ENCODE measurements at places on chromosomes 3 and 15.

- no peak for DNase-seq
Measured at GRCh38 chr3:10939556-10939955, 53.0 kb upstream of the SLC6A1 start.

DNA sequence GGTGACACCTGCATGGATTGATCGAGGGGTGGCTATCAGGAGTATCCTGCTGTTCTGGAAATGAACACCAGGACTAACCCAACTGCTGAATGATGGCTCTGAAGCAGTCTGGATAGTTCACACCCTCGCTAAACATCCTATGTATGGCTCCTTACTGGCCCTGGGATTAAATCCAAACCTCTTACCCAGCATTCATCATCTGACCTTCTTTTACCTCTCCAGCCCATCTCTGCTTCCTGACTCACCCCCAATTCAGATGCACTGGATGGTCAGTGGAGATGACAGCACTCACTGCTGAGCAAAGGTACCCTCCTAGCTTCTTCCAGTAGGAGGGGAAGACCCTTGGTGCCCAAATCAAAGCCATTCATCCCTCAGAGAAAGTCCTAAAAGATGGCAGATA, 235.2 kb upstream of the TRIM42 start:
- no peak for DNase-seq

- DNase-seq = no peak
Measured at GRCh38 chr3:121202573-121202972, 294.6 kb downstream of the STXBP5L start.

DNA sequence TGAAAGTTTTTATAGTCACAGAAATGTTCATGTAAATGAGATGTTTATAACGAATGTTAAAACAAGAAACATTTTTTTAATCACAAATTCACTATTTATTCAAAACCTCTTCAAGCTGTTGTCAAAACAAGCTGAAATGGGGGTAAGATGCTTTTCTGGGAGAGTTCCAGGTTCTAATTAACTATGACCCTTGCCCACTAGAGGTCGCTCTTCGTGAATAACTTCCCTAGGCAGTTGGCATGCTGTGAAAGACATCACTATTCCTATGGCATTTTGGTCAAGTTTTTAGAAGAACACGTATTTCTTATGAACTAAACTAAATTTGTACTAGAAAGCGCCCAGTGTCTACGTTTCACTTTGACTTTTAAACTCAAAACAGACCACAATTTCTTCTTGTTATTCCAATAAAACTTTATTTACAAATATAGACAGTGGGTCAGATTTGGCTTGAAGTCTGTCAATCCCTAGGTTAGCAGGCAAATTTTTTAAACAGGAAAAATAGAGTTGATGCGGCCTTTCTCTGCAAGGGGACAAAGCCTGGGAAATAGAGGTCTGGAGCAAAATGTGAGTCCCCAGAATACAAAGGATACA, 62.8 kb upstream of the CMTM8 start:
- DNase-seq = peak; percentile 68

GRCh38 chr3:62529230-62529629, 155.9 kb upstream of the FEZF2 start:
- DNase-seq = peak; percentile 24

- DNase-seq = no peak
Measured at GRCh38 chr3:14757153-14757700, 61.5 kb upstream of the FGD5 start.

GRCh38 chr3:60291115-60291514, 960.1 kb downstream of the FHIT start:
- DNase-seq = no peak

GRCh38 chr3:27479806-27480543, 4.2 kb downstream of the SLC4A7 start:
- no peak for DNase-seq

GRCh38 chr15:73105064-73105463, 52.8 kb downstream of the NEO1 start:
- DNase-seq = no peak

- DNase-seq = no peak
Measured at GRCh38 chr3:49523756-49524747, 30.2 kb upstream of the BSN start.

- DNase-seq = peak; percentile 1
Measured at GRCh38 chr3:22729981-22730380, 473.1 kb upstream of the UBE2E2 start.

DNA sequence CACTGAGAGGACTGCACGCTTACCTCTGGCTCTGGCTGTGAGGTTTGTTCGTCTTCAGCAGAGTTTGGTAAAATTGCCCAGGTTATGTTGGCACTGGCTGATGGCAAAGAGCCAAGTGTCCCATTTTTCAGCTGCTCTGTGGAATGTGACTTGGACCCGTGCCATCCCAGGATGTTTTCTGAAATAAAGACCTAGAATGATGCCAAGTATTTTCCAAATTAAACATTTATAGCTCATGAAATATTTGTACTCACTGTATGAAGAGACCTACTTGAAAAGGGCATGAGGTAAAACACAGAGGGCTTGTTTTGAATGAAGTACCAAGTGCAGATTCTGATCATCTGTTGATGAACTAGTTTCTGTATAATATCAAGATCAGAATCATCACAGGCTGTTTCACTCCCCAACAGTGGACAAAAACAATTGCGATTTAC, 200.5 kb downstream of the STT3B start:
- peak; percentile 39 for DNase-seq

GRCh38 chr15:44779761-44780160, 43.4 kb downstream of the TRIM69 start:
- no peak for DNase-seq

GRCh38 chr3:115062009-115062408, 85.1 kb downstream of the ZBTB20 start:
- peak; percentile 87 for DNase-seq

GRCh38 chr3:123421353-123422174, 27.3 kb downstream of the ADCY5 start:
- DNase-seq = no peak

DNA sequence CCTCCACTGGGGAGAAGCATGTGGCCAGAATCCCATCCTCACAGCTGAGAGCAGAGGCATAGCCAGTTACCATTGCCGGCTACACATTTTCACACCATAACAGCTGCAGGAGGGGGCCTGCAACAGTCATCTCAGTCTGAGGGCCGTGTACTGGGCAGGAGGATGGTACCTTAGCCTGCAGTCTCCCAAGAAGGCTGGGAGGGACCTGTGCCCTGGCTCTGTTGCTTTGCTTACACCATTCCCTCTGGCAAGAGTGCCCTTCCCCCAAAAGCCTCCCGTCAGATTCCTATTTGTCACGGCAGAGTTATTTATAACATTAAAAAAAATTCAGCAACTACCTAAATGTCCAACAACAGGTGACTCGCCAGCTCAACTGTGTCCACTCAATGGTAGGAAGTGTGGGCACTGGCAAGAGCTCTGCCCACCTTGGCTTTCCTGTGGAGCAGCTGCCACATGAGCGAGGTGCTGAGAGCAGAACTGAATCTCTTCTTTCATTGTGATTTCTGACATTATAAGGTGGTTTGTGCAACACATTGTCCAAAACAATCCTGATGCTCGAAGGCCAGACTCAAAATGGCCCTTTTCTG, 4.4 kb downstream of the CAMKV start:
- DNase-seq = no peak

DNA sequence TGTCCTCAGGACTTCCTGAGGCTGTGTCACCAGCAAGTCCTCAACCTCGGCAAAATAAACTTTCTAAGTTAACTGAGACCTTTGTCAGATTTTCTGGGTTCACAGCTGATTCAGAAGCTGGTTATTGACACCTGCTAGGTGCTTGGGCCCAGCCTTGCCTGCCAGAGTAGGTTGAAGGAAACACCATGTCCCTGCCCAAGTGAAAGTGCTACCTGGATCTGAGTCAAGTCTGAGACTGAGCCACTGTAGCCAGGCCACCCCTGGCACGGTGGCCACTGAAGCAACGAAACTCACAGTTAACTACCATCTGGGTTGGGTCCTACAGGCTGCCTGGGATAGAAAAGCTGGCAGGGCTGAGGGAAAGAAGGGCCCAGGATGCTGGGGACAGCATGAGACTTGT, 8.2 kb downstream of the HYAL2 start:
- DNase-seq = no peak

GRCh38 chr3:87375231-87375682, 98.9 kb upstream of the POU1F1 start:
- DNase-seq = no peak

DNA sequence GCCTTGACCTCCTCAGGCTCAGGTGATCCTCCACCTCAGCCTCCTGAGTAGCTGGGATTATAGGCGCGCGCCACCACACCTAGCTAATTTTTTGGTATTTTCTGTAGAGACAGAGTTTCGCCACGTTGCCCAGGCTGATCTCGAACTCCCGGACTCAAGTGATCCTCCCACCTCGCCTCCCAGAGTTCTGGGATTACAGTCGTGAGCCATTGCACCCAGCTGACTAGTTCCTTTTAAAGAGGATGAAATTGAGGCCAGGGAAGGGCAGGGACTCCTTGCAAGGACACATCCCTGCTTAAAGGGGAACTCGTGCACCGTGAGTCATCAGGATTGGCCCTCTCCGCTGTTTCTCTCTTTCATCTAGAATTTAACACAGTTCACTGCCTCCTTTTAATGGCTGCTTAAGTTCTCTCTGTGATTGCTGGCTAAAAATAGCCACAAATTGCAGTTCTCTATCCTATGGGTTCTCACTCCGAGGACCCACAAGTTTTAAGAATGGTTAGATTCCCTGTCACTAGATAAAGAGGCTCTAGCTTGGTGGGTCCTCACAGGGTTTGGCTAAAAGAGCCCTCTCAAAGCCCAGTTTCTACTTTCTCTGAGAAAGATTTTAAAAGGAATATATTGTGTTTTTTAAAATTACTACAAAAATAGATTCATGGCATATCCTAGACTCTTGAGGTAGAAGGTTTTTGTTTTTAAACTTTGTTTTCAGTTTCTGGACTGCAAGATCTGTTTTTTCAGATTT, 1.4 kb downstream of the CRTAP start:
- peak; percentile 92 for DNase-seq

Measured in LHCN-M2 (cell line).